Hematopoietic multipotent progenitor cell treated with erythropoietin and hydrocortisone succinate and interleukin-3 and kit ligand, for 4 days (in vitro differentiated cells): ENCODE measurements at places on chromosomes 3 and 15.
A peak's percentile ranks its signal among the peaks of the same experiment; 100 is the strongest.

GRCh38 chr3:144031938-144032337 lies 60.3 kb downstream of the DIPK2A start:
- no peak for DNase-seq

- no peak for DNase-seq
These were observed 37.9 kb downstream of the IL20RB start for GRCh38 chr3:136995652-136996051.

DNA sequence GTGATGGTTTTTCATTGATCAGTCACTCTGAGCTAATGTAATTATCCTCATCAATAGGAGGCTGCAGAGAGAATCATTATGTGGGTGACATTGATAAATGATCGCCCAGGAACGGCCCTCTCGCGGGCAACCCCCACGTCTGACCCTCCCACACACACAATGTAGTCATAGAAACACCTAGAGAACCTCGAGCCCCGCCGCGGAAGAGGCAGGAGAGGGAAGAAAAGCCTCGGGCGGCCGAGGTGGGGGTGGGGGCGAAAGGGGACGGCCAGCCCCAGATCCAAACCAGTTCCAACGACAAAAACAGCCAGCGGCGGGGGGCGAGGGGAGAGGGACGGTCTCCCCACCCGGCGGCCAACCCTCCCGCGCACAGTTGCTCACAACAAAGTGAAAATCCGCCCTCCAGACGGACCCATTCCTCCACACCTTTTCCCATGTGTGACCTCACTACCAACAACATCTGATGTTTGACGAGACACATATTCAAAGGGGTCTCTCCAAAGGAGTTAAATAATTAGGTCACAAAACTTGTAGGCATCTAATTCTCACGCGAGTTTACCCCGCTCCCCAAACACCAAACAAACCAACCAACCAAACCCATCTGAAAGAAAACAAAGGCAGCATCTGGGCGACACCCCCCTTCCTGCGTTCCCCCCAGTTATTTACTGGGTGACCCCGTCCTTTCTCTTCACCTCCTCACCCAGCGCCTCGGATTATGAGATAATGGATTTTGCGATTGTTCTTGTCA lies 213.0 kb downstream of the MEIS2 start:
- no peak for DNase-seq

DNA sequence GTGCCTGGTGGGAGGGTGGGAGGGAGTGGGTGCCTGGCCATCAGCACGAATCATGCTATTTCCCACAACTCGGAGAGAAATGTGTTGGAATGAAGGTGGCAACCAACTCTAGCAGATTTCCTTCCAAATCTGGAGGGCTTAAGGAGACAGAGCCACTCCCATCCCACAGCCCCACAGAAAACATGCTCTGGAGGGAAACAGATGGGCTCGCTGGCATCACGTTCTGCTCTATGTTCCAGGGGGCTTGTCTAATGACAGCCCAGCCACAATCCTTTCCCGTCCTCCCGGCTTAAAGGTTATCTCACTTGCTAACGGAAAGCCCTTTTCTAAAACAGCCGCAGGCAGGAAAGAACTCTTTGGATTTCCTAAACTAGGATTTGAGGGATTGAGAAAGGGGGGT lies 65.3 kb downstream of the ADAMTS17 start:
- DNase-seq = no peak

DNA sequence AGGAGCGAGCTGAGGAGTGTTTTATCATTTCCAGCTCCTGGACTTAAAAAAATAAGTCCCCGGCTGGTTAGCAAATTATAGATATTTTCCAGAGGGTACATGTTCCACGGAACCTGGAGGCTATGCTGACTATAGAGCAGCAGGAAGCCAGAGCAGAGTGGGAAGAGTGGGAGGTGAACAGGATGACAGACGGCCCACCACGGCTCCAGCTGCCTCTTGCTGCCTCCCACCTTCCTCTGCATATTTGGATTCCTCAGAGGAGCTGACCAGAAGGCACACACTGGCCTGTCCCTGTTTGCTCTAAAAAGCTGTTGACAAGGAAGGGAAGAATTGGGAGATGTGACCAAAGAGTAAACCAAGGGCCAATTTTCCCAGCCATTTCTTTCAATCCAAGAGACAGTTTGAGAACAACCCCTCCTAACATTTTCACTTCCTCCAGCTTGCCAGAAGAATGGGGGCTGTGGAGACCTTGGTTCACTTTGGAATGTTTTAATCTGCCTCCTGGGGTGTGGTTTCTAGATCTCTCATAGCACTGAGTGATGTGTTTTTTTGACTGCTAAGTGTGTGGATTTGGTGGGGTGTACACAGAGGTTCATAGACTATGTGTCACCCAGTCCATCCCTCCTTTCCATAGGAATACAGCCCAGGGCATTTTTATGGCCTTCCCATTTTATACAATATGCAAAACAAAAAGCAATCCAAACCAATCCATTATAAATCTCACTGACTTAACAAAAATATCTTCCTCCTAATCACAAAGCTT lies 36.8 kb downstream of the HGD start:
- no peak for DNase-seq

DNA sequence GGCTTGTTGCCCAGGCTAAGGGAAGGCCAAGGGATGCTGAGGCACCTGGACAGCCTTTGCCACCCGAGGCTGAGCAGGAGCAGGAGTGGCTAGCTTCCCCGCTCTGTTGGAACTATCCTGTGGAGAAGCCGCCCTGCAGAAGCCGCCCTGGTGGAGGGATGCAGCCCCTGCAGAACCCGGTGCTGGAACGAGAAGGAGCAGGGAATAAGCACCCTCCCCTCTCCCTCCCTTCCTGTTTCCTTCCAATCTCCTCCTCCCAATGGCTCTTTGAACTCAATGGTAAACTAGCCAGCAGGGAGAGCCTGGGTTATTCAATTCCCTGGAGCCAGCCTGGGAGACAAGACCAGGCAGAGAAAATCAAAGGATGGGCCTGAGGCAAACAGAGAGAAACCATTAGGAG lies 11.8 kb upstream of the HRG start:
- DNase-seq = peak; percentile 6

DNA sequence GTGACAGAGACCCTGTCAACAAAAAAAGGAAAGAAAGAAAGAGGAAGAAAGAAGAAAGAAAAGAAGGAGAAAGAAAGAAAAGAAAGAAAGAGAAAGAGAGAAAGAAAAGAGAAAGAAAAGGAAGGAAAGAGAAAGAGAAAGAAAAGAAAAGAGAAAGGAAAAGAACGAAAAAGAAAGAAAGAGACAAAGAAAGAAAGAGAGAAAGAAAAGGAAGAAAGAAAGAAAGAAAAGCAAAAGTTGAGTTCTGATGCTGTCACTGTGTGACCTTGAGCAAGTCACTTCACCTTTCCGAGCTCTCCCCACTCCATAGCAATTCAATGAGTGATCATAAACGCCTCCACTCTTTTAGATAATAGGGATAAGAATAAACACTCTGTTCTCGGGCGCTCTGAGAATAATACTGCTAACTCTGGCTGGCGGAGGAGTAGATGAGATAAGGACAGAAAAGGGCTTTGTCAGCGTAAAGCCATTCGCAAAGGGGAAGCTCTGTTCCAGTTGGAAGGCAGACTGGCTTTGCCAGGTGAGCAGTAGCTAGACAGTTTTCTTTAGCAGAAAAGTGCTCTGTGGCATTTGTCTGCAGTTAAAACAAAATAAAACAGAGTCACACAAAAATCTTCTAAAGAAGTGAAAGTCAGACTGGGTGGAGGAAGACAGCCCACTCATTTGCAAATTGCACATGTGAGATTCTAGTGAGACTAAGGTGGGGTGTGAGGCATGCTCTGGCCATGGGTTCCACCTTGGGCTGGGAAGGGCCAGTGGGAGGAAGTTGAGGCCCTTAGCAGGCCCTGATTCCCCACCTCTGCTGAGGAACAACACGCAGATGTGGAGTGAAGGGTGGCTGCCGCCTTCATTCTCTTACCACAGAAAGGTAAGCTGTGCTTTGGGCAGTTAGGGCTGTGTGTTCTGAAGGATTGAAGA lies 9.6 kb upstream of the FLNB start:
- peak; percentile 82 for DNase-seq

- DNase-seq = no peak
These were observed 56.7 kb upstream of the UBE2Q2 start for GRCh38 chr15:75786575-75786947.

DNA sequence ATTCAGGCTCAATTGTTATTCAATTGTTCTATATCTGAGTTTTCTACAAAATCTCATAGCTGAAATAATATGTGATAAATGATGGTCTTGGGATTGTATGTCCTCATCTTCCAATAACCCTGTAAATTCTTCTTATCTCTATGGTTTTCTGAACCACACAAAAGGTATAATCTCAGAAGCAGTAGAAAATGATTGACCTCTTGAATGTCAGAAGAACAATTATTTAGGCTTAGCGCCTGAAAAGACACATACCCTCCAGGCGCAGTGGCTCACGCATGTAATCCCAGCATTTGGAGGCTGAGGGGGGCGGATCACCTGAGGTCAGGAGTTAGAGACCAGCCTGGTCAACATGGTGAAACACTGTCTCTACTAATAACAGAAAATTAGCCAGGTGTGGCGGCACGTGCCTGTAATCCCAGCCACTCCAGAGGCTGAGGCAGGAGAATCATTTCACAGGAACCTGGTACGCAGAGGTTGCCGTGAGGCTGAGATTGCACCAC lies 288.0 kb upstream of the TBC1D5 start:
- DNase-seq = no peak

GRCh38 chr3:156024904-156025533 lies 95.4 kb upstream of the KCNAB1 start:
- DNase-seq = no peak

DNA sequence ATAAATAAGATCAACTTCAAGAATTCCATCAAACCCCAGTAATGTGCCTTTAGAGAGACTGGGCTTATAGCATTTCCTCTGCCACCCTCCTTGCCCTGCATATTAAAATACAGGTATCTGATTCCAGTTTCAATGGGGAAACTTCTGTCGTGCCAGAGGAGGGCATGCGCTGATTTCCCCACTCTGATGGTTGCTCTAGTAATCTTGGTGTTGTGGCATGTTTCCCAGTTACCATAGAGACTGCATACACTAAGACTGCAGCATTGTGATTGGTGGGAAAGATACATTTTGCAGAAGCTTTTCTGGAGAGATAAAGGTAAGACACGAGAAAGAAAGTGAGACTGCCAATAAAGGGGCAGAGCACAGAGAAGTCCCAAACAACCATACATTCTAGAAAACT lies 225.6 kb downstream of the TIGIT start:
- peak; percentile 72 for DNase-seq

- DNase-seq = no peak
These were observed 311.4 kb downstream of the PDCD6IP start for GRCh38 chr3:34109846-34110245.

DNA sequence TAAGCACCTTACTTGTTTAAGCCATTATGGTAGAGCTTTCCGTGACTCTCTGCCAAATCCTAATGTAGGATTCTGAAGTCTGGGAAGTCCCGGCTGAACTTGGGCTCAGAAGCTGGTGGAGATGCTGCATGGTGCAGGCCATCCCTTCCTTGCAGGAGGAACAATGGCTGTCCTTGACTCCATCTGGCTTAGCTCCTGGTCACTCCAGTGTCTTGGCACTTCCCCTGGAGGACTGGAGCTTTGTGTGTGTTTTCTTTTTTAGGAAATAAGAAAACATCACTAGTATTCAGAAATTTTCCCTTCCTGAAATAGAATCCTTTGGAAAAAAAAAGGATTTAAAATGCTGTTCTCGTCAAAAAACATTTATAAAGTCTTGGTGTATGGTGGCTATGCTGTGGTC lies 209.3 kb upstream of the ROPN1 start:
- DNase-seq = no peak

DNA sequence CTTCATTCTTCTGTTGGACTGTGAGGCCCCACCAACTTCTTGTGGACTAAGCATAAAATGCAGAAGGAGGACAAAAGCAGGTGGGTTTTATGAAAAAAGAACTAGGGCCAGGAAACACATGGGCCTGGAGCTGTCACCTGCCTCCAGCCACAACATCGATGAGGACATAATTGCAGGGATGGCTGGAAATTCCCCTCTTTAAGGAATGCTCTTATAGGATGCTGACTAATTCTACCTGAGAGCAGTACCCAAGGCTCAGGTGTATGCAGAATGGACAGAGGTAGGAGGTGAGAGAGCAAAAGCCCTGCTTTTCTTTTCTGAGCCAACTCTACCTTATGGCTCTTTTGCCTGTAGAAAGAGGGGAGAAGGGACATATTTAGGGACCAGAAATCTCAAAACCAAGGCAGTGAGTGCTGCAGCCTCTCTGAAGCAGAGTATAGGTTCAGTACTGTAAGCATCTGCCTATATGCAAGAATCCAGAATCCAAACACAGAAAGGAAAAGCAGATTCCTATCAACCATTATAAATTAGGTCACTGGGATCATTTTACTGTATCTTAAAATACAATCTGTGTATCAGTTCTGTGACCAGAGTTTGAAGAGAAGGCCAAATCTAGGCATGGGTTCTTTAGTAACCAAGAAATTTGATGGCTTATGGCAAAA lies 205.3 kb upstream of the WNT5A start:
- no peak for DNase-seq

DNA sequence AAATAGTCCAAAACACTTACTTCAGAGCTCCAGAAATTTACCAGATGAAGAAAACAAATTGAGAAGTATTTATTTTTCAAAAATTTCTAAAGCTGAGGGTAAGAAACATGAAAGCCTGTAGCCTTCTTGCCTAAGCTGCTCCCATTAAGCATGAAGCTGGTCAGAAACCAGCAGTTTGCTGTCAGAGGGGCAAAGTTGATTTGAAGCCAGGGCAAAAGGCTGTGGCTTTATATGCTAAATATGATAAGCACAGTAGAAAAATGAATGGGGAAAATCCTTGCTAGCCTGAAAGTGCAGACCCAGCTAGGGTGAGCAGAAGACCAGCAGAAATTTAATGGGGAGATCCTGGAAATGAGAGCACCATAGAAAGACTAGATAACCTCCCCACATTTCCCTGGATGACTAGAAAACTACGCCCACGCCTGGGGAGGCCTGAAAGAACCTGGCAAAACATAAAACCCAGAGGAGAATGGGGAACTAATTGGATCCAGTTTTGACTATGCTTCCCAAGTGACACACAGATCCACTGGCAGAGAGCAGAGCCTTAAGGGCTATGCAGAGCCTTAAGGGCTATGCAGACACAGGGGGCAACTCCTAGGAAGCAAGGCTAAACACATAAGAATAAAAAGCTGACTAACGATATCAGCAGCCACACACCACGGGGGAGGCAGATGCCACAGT lies 43.0 kb upstream of the HEG1 start:
- peak; percentile 66 for DNase-seq

GRCh38 chr3:58324391-58325390 lies 8.0 kb upstream of the PXK start:
- no peak for DNase-seq

- DNase-seq = no peak
These were observed 483.9 kb upstream of the TBL1XR1 start for GRCh38 chr3:177681156-177681555.

- DNase-seq = no peak
These were observed 18.4 kb upstream of the CCR2 start for GRCh38 chr3:46335541-46335940.

DNA sequence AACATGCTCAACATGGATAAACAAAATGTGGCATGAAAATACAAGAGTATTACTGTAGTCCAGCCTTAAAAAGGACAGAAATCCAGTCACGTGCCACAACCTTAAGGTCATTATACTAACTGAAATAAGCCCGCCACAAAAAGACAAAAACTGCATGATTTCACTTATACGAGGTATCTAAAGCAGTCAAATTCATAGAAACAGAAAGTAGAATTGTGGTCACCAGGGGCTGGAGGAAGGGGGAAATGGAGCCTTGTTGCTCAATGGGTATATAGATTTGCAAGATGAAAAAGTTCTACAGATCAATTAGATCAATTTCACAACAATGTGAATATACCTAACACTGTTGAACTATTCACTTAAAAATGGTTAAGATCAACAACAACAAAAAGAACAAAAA lies 7.4 kb downstream of the GLB1 start:
- peak; percentile 59 for DNase-seq

- DNase-seq = no peak
These were observed 67.8 kb downstream of the PLXNA1 start for GRCh38 chr3:127050733-127051132.
